ENCODE measurements at places on chromosomes 6 and 20.

DNA sequence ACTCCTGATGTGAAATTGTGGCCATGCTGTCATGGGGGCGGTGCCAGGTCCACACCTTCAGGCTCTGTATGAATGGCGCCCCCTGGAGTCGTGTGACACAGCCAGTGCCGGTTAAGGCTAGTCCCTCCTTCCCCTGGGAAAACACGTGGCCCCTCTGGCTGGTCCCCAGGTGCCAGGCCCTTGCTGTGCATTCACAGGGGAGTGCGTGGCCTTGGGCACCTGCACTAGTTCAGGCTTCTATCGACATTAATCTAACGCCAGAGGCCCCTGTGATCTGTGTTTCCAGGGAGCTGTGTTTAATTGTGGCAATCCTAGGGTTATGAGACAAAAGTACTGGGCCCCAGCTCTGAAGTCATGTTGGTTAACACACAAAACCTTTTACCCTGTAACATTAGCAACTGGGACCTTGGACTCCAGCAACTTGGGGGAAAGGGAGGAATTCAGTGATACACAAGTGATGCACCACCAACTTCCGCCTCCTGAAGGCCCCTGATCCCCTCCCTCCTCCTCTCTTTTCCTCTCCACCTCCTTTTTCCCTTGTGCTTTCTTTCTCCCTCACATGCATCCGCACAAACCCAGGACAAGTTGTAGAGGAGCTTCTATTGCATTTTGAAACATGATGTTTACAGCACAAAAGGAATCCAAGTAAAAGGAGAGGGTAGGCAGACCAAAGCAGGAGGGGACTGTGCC, 74.0 kb downstream of the SSR1 start:
- no peak for DNase-seq

- no peak for DNase-seq
Observed at GRCh38 chr20:61881861-61882260, 183.8 kb downstream of the TAF4 start.

DNA sequence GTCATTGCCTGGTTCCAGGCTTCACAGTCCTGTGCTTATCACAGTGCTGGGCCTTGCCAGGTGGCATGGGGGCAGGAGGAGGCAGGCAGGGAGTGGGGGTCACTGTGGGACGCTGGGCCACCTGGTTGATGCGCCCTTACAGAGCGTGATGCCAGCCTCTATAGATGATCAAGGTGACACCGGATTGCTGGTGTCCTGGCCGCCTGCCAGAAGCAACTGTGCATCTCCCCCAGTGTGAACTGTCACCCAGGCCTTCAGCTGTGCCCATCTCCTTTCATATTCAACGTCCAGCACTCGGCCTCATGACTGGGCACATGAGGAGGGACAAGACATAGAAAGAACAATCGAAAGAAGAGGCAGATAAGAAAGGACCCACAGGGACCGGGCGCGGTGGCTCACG, 318.9 kb downstream of the TAF4 start:
- no peak for DNase-seq

- DNase-seq, result no peak
Observed at GRCh38 chr6:98047871-98048270, 764.9 kb upstream of the MMS22L start.

- no peak for DNase-seq
Observed at GRCh38 chr20:7151676-7152470, 384.4 kb downstream of the BMP2 start.

DNA sequence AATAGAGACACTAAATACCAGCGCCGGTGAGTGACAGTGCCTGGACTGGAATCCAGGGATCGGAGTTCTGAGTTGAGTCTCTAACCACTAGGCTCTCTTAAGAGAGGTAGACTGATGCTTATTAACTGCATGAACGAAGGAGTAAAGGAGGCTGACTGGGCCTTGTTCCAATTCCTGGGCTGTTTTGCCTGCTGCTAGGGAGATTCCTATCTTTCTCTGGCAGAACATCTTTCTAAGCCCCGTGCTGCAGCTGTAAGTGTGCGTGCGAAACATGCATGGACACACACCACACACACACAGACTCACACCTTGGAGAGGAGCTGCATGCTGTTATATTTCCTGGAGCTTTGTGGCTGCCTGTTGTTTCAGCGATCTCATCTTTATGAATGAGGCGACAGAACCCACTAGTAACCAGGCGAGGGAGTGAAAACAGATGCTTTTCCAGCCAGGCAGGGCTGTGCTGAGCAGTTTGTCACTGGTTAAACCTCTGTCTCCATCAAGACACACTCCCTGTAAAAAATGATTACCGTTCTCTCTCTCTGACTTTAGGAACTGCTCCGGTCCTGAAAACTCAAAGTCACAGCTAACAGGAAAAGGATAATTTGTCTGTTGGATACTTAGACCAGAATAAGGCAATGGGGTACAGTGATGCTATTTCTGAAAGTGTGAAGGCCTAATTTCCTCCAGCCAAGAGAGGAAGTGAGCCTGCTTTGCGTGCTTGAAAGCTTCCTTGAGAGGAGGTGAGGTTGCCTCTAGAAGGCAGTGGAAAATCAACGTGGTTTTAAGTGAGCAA, 157.4 kb upstream of the ZNF217 start:
- no peak for DNase-seq

- DNase-seq, result no peak
Observed at GRCh38 chr6:169810066-169810989, 58.9 kb downstream of the ERMARD start.

DNA sequence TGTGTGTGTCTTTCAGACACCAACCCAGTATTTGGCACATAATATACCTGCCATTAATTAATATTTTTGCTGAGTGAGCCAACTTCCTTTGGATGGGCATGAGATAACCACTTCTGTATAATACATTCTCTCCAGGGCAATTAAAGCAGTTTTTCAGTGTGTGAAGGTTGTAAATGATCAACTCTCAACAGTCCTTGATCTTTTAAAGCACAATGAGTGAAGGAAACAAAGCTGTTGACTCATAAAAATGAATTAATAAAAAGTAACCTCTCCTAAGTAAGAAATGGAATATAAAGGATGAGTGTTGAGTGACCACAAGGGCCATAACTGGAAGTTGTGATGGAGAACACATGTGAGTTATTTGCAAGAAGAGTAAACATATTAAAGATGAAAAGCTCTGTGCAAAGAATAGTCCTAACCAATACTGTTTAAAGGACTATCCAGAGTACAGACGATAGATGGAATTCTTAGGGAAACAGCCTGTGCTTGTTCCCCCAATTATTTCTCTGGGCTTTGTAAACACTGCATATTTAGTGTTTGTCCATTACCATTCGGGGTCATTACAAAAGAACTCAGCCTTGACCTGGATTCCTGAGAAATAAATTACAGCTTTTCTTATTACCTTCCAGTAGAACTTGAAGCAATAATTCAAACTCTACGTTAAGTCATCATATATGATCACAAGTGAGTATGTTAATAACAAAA, 446.2 kb downstream of the PLCB1 start:
- DNase-seq, result no peak

DNA sequence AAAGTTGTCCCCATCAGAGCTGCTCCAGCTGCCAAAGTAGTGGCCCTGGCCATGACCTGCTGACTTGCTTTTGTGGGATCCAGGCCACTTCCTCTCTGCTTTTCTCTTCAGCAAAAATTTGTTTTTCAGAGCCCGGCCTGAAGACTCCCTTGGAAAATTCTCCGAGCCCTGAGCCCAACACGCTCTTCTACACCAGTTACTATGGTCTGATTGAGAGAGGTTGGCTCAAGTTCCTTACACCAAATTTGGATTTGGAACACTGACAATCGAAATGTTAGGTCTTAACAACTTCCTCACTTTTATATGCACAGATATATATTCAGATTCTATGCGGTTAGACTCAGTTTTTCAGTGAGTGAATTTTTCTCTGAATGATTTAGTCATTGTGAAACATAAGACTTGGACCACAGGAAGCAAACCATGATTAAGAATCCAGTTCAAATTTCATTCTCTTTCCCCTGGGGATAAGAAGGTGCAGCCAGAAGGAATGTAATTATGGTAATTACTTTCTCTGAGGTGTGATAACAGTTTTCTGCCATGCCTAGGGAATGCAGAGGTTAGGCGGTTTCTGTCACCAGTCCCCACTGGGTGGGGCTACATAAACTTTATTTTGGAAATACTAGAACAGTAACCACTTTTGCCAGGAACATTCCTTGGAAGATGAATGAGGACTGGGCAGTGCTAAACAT, 365.2 kb downstream of the SYNE1 start:
- DNase-seq, result no peak

- no peak for DNase-seq
Observed at GRCh38 chr6:168964138-168964835, 289.4 kb downstream of the THBS2 start.

GRCh38 chr6:132272776-132273175, 128.5 kb downstream of the MOXD1 start:
- DNase-seq, result no peak

DNA sequence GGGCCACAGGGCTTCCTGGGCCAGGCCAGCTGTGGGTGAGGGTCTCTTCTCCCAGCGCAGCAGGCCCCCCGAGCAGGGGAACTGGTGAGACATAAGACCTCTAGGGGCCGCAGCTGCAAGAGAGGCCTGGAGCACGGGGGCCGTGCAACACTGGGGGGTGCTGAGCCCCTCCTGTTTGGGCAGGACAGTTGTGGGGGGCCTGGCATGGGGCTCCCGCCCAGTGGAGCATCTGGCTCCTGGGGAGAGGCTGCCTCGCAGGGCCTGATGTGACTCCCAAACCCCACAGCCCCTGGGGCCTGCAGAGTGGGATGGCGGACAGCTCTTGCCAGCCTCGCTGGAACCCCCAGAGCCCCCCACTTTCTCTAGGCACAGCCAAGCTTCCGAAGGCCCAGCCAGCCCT, 16.9 kb upstream of the GATA5 start:
- no peak for DNase-seq

DNA sequence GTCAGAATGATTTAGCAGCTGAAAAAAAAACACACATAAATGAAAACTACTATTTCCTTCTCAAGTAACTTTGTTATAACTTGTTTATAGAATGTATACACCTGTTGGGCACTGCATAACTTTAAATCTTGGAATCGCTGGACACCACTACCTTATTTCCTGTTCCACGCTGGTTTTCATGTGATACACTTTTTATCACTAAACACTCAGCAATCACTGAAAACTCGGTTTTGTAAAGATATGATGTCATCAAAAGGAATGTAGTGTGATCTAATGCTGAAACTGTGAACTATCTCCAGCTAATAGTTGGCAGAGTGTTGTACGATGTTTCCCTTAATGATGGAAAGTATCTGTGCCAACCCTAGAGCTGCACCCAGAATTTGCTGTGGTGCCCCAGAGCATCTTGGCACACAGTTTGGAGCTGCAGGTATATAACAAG, 127.9 kb downstream of the BACH2 start:
- no peak for DNase-seq

DNA sequence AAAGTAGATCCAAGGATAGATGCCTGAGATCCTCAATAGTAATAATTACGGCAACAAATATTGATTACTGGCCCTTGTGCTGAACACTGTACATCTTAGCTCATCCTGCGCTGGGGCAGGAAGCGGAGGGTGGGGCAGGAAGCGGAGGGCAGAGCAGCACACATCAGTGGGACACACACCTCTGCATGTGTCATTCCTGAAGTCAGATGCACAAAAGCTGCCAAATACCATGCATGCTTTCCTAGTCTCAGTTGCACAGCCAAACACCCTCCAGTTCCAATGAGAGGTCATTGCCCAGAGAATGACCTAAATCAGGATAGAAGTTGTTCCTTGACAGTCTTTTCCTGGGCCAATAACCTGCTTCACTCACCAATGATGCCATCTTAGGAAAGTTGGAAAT, 74.4 kb upstream of the FOXC1 start:
- DNase-seq, result no peak

DNA sequence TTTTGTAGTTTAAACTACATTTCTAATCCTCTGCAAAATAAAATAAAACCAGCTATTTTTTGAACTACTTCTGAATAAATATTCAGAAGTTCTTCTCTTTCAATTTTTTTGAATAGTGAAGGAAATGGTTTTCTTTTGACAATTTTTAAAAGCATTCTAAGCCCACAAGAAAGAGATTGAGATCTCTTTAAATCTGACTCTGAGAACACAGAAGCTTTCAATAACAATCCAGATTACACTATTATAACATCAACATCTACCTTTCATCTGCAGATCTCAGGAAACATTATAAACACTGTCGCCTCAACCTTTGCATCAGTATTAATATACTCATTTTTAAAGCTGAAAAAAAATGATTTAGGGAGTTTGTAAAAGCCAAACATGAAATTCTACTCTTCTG, 247.5 kb upstream of the PREP start:
- DNase-seq, result no peak

- no peak for DNase-seq
Observed at GRCh38 chr6:91654357-91654756, 1067.5 kb upstream of the MAP3K7 start.
